Osteocyte (in vitro differentiated cells): ENCODE measurements at places on chromosomes 5 and 9. TPM values are rescaled to one million over a fixed set of nuclear protein-coding genes. Genes with fewer than 3 reads are reported as not detected.
A peak's percentile ranks its signal among the peaks of the same experiment; 100 is the strongest.

The NUTM2G gene
- 0.13 TPM in 1 of 2 replicates, not detected in the other for total RNA-seq

GRCh38 chr9:127753622-127754021 is 18.5 kb upstream of the TOR2A start:
- no peak for DNase-seq

The SLC25A2 gene
- total RNA-seq: 0.50 and 0.81 TPM in 2 replicates

GRCh38 chr5:159336586-159336985 is 6.3 kb upstream of the IL12B start:
- DNase-seq: no peak

- DNase-seq: no peak
These were observed 440.5 kb upstream of the ZNF608 start for GRCh38 chr5:125186911-125187375.

- DNase-seq: no peak
These were observed 7.1 kb downstream of the PHYHD1 start for GRCh38 chr9:128927731-128928411.

DNA sequence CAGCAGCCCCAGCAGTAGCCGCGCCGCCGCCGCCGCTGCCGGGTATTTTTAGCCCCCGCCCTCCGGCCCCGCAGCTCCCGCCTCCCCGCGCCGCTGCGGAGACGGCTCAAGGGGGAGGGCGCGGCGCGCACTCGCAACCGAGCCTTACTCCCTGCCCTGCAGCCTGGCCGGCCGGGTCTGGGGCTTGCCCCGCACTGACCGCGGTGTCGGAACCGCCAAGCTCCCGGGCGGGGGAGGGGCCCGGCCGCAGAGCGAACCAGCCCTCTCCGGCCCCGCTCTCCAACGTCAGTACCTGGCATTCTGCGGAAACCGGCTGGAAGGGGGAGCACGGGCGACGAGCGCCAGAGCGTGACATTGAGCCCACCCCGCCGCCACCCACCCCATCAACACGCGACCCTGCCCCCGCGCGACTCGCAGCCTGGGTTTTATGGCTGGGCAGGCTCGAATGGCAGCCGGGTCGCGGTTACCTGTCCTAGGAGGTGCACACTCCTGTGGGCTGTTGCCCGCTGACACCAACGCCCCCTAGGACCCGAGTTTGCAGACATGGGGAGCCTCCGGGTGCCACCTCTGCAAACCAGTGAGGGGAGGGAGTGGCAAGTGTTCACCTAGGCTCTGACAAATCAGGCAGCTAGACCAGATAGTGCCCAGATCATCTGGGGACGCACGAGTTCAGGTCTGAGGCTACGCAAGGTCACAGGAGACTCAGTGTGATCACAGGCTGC is at the start of gene ACSL6:
TSS of gene ACSL6 (minus strand) at position 37 of the 722 bp plus-strand sequence. CDS start 105 bp downstream, outside the sequence.
- peak; percentile 82 for DNase-seq

DNA sequence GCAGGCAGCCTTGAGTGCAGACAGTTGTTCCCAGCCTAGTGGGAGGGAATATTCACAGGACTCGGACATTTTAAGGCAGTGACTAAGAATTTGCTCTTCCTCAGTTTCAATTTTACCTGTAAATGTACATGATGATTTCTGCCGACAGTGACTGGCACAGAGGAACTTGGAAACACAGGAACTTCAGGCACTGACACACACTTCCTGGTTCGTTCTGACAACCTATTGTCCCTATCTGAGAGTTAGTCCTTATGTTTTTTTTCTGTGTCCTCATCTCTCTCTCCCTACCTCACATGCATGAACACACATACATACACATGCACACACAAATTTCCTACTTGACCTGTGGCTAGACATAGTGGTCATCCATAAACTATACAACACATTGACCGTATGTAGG is 89.4 kb upstream of the CD180 start:
- DNase-seq: no peak

DNA sequence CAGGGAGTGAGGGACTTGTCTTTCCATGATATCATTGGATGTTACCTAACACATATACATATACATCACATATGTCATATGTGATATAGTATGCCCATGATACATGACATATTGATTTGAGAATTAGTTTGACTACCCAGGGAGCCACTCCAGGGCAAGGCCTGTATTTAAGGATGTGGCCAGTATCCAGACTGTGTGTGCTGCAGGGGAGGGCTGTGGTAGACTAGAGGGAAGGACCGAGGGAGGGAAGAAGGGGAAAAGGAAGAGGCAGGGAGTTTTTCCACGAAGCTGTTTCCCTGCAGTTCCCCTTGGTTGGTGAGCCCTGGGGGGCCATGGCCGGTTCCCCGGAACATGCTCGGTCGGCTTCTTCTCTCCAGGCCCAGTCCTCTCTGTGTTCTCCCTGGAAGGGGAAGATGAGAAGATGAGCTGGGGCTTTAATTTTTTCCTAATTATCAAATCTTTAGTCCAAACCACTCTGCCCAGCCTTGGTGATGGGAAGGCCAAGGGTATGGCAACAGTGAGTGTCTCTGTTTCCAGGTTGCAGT is 48.7 kb downstream of the NSUN2 start:
- no peak for DNase-seq

- DNase-seq: no peak
These were observed 48.5 kb upstream of the ZNF354A start for GRCh38 chr5:178778919-178779318.

The MED22 gene
- 23.4 and 27.6 TPM in 2 replicates for total RNA-seq

The ANXA2R gene
- 5.2 and 5.3 TPM in 2 replicates for total RNA-seq

The GCNT4 gene
- 1.9 and 2.1 TPM in 2 replicates for total RNA-seq

GRCh38 chr5:95773335-95774059 is 42.4 kb downstream of the RHOBTB3 start:
- DNase-seq: no peak

DNA sequence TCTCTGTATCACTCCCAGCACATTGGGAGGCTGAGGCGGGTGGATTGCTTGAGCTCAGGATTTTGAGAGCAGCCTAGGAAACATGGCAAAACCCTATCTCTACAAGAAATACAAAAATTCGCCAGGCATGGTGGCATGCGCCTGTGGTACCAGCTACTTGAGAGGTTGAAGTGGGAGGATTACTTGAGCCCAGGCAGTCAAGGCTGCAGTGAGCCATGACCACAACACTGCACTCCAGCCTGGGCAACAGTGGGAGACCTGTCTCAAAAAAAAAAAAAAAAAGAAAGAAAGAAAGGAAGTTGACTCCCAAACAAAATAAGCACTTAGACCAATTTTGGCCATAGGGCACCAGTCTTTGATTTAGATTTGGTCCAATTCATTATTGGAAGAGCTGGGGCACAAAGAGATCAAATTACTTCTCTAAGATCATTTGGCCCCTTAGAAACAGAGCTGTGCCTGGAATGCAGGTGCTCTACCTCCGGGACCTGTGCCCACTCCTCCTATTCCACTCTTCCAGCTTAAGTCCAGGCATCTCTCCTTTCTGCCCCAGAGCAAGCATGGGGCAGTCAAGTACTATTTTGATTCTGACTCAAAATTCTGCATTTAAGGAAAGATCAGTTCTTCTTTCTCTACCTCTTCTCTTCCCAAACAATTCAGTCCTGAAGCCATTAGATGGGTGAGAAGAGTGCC is 59.0 kb downstream of the ALDH7A1 start:
- DNase-seq: no peak

DNA sequence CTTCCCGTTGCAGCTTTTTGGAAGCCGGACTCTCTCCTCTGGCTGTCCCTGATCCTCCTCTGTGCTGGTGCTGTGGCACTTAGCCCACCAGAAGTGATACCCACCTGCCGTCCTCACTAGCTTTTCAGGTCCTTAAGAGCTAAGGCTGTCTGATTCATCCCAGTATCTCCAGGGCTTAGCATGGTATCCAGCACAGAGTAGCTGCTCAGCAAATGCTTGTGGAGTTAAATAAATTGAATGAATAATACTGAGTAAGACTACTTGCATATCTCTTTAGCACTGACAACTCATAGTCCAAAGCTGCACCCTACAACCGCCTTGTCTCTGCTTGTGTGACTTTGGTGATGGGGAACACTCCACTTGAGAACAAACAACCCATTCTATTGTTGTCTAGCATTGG is 7.7 kb upstream of the XPA start:
- DNase-seq: no peak

The LCN2 gene
- not detected in 2 replicates for total RNA-seq

DNA sequence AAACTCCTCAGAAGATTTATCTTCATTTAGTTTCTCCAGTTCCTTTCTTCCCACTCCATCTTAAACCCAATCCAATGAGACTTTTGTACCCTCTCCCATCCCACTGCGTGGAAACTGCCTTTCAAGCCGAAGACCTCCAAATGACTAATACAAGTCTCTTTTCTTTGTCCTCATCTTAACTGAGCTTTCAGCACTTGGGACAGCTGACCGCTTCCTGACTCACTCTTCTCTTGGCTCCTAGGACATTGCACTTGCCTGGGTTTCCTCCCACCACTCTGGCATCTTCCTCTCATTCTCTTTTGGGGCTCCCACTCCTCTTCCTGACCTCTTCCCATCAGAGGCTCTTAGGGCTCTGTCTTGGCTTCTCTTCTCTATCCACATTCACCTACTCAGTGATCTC is 243.7 kb downstream of the HSPA4 start:
- DNase-seq: no peak

DNA sequence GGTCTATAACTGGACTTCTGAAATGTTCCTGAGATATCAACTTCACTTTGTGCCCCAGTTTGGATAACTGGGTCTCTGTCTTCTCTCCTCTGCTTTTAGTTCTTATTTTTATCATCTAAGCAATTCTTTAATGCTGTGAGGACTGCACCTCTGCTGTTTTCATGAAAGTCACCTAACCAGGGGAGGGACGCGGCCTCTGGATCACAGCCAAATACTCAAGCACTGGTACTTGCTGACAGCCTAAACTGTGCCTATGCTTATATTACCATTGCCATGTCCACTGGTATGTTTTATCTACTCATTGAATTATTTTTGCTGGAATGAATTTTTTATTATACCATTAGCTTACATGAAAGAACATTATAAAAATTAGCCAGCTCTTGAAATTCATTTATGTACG is 674.0 kb downstream of the DMRTA1 start:
- DNase-seq: no peak

DNA sequence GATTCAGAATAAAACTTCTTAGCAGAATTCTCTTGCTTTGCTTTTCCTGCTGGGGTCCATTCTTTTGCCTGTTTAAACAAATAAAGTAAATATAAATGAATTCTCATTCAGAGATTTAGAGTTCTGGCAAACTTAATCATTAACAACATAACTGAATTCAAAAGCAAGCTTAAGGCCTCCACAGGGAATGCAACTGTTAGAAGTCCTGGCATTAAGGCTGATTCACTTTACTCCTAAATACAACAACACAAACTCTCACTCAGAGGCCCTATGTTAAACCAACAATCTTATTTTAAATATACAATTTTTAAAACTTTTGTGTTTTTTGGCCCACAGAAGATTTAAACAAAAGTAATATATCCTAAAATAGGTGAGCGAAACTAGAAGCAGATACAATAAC is 178.3 kb downstream of the AP3B1 start:
- DNase-seq: no peak

DNA sequence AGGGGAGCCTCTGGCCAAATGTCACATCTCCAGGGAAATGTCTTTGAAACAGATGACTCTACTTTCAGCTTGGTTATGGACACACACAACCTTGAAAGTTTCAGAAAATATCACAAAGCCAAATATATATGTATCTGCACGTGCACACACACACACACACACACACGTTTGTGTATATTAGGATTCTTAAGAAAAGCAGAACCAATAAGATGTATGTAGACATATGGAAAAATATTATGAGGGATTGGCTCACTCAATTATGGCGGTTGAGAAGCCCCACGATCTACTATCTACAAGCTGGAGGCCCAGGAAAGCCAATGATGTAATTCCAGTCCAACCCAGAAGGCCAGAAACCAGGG is 194.9 kb downstream of the PALM2AKAP2 start:
- DNase-seq: no peak

GRCh38 chr5:2887481-2888348 is 136.2 kb upstream of the IRX2 start:
- peak; percentile 75 for DNase-seq

The KCNV2 gene
- not detected in 2 replicates for total RNA-seq

DNA sequence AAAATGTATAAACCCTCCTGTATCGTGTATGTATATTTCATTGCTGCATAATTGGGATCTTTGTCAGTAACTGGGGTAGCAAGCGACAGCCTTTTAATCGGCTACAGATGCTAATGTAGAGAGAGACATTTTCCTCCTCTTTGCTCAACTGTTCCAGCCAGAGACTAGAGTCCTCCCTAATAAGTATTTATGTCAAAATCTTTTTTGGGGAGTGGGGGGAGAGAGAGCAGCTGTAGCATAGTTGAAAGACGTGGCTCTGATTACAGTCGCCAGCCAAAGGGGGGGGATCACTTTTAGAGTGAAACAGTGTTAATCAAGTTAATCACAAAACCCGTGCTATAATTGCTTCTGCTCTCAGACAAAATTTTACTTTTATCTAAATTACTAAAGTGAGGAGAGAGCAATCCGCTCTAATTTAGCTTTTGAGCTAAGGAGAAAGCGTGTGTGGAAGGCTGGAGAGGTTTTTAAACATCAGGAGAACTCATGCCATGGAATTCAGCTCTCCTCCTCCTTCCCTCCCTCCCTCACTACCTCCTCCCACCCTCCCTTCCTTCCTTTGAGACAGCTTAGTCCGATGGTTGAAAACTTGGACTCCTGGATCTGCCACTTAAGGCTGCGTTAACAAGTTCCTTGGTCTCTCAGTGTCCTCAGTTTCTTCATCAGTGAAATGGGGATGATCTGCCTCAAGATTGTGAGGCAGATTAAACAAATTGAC is 87.3 kb upstream of the ZNF618 start:
- DNase-seq: no peak

- DNase-seq: peak; percentile 64
These were observed 177.5 kb downstream of the SYK start for GRCh38 chr9:90979138-90979551.

GRCh38 chr9:35538361-35539234 is 48.7 kb downstream of the RUSC2 start:
- DNase-seq: no peak

- DNase-seq: no peak
These were observed 151.7 kb upstream of the RFX3 start for GRCh38 chr9:3677541-3677940.

- DNase-seq: no peak
These were observed 7.6 kb downstream of the SLC1A1 start for GRCh38 chr9:4497855-4498254.

The GPR150 gene
- 0.16 and 0.21 TPM in 2 replicates for total RNA-seq

- DNase-seq: no peak
These were observed 413.0 kb upstream of the CDH9 start for GRCh38 chr5:27451377-27451776.
